ENCODE measurements at places on chromosomes 1 and 21.

DNA sequence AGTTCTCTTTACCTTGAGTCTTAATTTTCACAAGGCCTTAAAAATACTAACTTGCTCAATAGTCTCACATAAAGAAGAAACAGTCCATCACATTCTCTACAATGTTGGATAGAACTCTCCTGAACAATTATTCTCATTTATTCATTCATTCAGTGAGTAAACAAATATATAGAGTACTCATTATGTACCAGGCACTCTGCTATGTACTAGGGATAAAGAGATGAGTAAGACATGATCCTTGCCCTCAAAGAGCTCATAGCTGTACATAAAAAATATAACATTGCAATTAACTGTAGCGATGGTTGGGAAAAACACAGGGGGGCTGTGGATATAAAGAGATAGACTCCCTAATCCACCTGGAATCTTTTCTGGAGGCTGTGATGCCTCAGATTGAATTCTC, 586.9 kb upstream of the BEND5 start:
- DNase-seq, result no peak

GRCh38 chr21:38413958-38414548, 84.2 kb downstream of the ERG start:
- no peak for DNase-seq

GRCh38 chr1:2379733-2380404, 11.5 kb downstream of the MORN1 start:
- DNase-seq, result no peak

- no peak for DNase-seq
These were observed 6.9 kb upstream of the SPOCD1 start for GRCh38 chr1:31822766-31823165.

DNA sequence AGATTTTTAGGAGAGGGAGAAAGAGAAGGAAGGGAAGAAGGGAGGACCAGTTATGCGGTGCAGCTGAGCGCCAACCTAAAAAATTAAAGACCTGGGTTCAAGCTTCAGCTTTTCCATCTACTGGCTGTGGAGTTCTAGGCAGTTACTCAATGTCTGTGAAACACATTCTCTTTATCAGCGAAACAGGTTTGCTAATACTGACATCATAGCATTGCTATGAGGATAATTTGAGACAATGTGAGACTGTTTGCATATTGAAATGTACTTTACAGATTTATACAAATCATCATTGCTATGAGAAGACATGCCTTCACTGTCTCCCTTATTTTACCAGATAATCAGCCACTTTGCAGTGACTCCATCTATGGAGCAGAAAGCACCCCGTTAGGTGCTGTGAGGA, 222.9 kb upstream of the SGIP1 start:
- peak; percentile 32 for DNase-seq

DNA sequence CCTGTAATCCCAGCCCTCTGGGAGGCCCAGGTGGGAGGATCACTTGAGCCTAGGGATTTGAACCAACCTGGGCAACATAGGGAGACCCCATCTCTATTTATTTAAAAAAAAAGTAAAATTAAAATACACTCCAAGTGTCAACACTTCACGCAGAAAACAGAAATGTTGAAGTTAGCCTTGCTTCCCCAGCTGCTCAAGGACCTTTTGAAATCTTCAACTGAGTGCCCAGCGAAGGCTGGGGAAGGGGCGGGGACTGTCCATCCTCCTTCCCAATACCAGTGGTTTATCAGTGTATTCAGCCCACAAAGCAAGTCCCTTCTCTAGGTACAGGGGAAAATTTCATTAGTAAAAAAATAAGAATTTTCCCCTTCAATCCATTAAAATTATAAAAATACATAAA, 2.2 kb upstream of the DNAJC28 start:
- no peak for DNase-seq

- DNase-seq, result peak; percentile 34
These were observed 14.4 kb downstream of the MAP3K7CL start for GRCh38 chr21:29144736-29145353.

GRCh38 chr1:143625886-143626285, 345.9 kb downstream of the FAM72C start:
- DNase-seq, result no peak

DNA sequence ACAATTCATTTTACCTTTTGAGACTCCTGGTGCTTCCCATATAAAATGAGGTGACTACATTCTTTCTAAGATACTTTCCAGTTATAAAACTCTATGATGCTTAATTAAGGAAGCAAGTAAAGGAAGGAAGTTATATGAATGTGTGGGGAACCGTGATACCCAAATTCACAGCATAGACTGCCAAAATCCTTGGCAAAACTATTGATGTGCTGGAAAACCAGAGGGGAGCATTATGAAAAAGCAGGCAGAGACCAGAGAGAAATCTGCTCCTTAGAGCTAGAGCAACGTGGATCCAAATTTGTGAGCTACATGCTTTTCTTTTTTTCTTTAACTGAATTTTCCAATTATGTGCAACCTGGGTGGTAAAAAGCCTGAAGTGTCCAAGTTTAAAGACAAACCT, 201.4 kb upstream of the USP25 start:
- no peak for DNase-seq

DNA sequence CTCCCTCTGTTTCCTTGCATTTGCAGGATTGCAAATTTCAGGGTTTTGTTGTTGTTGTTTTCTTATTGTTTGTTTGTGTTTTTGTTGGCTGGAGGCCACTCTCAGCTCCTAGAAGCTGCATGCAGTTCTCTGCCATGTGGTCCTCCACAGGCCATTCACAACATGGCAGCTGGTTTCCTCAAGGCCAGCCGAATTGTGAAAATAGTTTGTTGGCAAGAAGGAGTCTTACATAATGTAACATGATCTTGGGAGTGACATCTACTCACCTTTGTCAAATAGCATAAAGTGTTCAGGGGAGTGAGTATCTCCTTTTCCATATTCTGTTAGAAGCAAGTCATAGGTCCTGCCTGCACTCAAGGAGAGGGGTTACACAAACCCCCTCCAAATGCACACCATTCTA, 10.6 kb upstream of the UAP1 start:
- DNase-seq, result no peak

DNA sequence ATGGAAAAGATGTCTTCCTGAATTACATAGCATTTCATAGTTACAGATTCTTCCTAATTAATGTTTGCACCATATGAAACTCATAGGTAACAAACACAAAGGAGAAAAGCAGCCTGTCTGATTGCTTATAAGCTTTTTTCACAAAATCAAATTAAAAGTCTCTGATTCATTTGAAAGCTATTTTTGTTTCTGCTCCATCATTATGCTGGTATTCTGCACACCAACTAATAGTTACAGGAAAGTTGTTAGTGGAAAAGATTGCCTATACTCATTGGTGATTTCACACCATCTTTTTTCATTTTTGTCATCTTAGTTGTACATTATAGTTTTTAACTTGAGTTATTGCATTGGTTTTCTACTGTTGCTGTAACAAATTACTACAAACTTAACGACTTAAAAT, 70.0 kb downstream of the PRKAA2 start:
- DNase-seq, result peak; percentile 34

- DNase-seq, result peak; percentile 29
These were observed 7.8 kb upstream of the MEF2D start for GRCh38 chr1:156508205-156508954.

- peak; percentile 89 for DNase-seq
These were observed at the start of gene FAM167B for GRCh38 chr1:32246888-32247273. Gene FAM167B, plus strand, starts transcription at chr1:32247222. Its CDS starts 200 bp downstream, at chr1:32247422.

DNA sequence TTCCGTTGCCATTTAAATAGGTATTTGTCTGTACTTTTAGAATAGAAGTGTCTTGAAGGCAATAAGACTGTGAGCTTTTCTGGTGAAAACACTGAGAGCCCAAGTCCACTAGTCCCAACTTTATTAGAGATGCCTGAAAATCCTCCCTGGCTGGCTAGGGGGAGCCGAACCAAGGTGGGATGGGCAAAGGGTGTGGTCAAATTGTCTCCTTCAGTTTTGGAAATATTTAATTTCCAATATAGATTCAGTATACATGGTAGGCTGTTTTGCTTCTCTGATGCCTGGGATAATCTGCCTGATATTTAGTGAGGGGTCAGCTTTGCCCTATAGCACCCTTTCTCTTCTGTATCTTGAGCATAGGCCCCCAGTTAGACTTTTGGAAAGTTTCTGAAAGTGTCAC, 3.5 kb downstream of the ROR1 start:
- DNase-seq, result no peak

- DNase-seq, result peak; percentile 73
These were observed 764.8 kb downstream of the ADGRL2 start for GRCh38 chr1:82565546-82565945.

- DNase-seq, result no peak
These were observed 66.0 kb downstream of the PLEKHA6 start for GRCh38 chr1:204293605-204294337.

DNA sequence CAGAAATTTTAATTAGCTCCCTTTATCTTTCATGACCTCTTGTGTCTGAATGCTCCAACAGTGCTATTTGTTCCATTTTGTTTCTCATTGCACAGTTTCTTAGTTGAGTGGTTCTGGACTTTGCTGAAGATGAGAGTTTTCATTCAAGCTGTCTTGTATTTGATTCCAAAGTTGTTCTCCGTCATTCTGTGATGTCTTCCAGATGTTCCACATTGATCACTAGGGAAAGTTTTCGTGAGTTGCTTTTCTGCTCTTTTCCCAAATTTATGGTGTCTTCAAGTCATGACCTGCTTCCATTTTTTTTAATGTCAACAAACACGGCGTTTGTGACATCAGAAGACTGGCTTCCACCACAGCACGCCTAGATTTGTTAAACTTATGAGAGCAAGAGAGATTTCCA, 575.5 kb downstream of the MRPL39 start:
- DNase-seq, result no peak

GRCh38 chr21:46532080-46532479, 72.8 kb downstream of the S100B start:
- no peak for DNase-seq

GRCh38 chr1:186792870-186793581, 35.7 kb upstream of the PLA2G4A start:
- DNase-seq, result no peak

GRCh38 chr1:202661136-202661845, 49.0 kb downstream of the SYT2 start:
- no peak for DNase-seq

- no peak for DNase-seq
These were observed 156.3 kb downstream of the SNX7 start for GRCh38 chr1:98817821-98818220.

- DNase-seq, result no peak
These were observed 7.4 kb downstream of the ERRFI1 start for GRCh38 chr1:8018492-8019228.

GRCh38 chr1:67880056-67880601, 46.9 kb upstream of the GNG12 start:
- peak; percentile 73 for DNase-seq

DNA sequence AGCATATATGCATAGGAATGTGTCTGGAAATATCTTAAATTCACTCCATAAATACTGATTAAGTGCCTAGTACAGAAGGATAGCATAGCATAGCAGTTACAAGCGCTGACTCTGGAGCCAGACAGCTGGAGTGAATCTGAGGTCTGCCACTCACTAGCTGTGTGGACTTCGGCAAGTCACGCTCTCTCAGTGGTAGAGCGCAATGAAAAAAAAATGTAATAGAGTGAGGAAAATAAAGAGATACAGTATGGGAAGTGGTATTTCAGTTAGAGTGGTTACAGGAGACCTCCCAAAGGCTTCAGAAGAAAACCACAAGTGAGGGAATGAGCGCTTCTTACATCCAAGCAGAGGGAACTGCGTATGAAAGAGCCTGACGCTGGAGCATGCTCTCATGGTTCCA, 338.9 kb upstream of the PRMT6 start:
- no peak for DNase-seq

- no peak for DNase-seq
These were observed 83.3 kb downstream of the GABPA start for GRCh38 chr21:25818121-25818520.

- no peak for DNase-seq
These were observed 24.7 kb downstream of the CD53 start for GRCh38 chr1:110897681-110898080.
